NCI-H1105 (cell line): ENCODE measurements at places on chromosomes 16 and 17.

GRCh38 chr17:74383141-74383540 lies 15.8 kb downstream of the GPR142 start:
- no peak for DNase-seq

- no peak for DNase-seq
These were observed 16.4 kb downstream of the CDH5 start for GRCh38 chr16:66382966-66383299.

DNA sequence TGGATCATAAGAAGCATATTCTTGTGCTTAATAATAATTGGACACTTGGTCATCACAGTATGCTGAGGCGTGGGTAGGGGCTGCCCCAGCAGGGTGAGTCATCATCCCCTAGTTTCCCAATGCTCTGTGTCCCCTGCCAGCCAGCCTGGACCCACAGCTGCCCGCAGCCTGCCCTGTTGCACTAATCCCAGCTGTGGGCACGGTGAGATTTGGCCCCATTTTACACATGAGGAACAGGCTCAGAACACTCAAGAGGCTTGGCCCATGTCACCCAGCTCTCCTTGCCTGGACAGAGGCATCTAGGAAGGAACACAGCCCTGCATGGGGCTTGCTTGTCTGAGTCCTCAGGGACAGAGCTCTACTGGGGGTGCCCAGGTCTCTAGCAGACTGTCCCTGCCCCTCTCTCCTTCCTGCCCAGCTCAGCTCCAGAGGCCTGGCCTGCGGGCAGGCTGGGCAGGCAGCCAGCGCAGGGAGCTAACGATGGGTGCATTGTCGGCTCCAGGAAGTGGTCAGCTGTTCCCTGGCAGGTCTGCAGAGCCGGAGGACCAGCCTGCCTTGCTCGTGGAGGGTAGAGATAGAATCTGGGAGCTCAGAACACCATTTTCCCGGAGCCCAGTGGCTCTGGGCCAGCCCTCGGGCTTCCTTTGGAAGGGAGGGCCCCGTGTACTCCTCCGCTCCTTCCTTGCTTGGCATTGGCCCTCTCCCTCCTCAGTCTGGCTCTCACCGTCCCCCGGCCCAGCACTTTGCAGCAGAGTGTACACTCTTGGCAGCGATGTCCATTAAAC lies 189.4 kb downstream of the RAB11FIP4 start:
- DNase-seq: no peak

GRCh38 chr17:10229181-10229580 lies 30.8 kb upstream of the GAS7 start:
- no peak for DNase-seq

DNA sequence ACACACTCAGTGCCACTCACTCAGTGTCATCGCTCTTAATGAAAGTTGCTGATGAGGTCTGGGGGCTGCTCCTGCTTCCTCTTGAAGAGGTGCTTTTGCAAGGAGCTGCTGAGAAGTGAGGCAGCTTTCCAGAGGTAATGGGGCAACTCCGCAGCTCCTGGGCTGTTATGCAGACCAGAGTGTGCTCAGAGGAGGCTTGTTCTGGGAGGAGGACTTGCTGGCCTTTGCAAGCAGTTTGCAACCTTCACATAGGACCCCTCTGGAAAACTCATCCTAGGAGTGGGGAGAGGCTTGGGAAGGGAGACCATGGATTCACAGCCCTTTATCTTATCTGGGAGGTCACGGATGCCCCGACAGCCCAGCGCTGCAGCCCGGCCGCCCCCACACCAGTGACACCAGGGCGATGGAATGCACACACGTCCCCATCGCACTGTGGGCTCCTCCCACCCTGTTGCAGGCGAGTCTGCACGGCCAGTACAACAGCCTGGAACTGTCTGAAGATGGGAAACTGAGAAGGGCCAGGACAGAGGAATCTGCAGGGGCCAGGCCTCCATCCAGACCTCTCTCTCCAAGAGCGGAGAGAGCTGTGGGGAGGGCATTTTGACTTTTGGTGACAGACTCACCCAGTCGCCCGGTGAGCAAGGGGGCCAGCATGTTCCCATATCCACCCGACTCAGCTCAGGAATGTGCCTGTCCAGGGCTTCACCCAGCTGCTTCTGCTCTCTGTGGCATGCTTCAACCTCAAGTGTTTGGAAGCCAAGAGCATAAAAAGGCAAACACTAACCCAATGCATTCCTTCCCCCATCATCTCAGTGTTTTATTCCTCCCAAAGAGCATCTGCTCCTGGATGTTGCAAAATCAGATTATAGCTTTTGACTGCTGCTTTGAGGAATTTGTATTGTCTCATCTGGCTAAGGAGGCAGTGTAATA lies 78.6 kb upstream of the ZNF469 start:
- DNase-seq: no peak

- DNase-seq: no peak
These were observed 12.5 kb upstream of the FAM171A2 start for GRCh38 chr17:44376124-44376523.

GRCh38 chr17:38540514-38541045 lies 65.2 kb downstream of the SRCIN1 start:
- DNase-seq: no peak

- DNase-seq: peak; percentile 6
These were observed 40.1 kb downstream of the NOS2 start for GRCh38 chr17:27760069-27760885.

DNA sequence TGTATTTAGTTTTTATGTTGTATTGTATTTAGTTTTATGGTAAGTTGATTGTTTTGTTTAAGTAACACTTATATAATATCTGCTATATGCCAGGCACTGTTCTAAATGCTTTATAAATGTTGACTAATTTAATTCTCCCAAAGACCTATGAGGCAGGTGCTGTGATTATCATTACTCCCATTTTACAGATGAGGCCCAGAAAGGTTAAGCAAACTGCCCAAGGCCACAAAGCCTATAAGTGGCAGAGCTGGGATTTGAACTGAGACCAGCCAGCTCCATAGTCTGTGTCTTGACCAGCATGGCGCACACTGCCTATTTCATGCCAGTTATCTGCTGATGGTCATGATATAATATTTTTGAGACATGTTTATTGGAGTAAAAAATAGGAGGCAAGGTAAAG lies 24.0 kb downstream of the IL21R start:
- DNase-seq: no peak

GRCh38 chr17:10041287-10041612 lies 136.2 kb upstream of the RCVRN start:
- DNase-seq: no peak
